ENCODE measurements at places on chromosomes 13 and 19. TPM values are rescaled to one million over a fixed set of nuclear protein-coding genes. Genes with fewer than 3 reads are reported as not detected.

The ZNF329 gene
- polyA plus RNA-seq = 3.0 TPM

The CEACAM5 gene
- 0.07 TPM for polyA plus RNA-seq

The ZNF536 gene
- 0.06 TPM for polyA plus RNA-seq

The ZNF527 gene
- polyA plus RNA-seq = 2.4 TPM

The PTGIR gene
- polyA plus RNA-seq = 3.5 TPM

The IFNL1 gene
- not detected for polyA plus RNA-seq

The ZNF724 gene
- polyA plus RNA-seq = 0.24 TPM

Data from adipose tissue (tissue), 3 donors.